NCI-H2081 treated with DMSO at 0.1 percent for 48 hours (cell line): ENCODE measurements at places on chromosomes 1 and 21.

DNA sequence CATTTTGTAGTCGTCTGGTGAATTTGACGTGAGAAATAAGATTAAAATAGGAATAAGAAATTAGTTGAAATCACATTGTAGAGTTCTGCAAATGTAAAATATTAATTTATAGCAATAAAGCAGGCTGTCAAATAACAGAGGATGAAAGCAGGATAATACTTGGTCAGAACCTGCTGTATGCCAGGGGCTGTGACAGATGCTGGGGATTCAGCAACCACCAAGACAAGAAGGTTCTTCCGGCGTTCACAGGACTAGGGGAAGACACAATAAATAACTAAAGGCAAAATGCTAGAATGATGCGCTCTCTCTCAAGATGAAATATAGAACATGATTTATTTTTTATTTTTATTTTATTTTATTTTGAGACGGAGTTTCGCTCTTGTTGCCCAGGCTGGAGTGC, 6.8 kb upstream of the PARK7 start:
- DNase-seq, result no peak

DNA sequence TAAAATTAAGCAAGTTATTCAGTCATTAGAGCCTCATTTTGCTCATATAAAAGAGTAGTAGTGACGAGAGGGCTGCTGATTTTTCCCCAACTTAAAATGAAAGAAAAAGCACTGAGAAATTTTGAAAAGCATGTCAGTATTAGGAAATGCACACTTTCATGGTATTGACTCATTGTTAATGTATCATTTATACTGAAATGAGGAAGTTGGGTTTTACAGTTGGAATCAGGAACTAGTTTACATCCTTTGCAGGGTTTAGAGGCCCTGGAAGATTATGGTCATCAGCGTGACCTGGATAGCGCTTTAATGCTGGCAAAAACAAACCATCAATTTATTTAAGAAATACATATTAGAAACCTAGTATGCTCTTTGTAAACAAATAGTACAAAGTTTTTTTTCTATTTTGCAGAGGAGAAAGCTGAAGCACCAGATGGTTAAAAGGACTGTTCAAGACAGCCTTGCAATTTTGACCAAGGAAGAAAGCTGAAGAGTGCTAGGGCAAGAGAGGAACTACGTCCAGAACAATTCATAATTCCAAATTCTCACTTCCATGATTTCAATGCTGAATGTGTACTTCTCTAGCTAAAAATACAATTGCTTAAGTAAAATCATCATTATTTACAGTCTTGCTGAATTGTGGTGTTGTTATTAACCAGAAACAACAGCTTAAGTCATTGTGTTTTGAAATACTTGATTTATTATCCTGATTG, 94.8 kb upstream of the SGIP1 start:
- DNase-seq, result no peak

DNA sequence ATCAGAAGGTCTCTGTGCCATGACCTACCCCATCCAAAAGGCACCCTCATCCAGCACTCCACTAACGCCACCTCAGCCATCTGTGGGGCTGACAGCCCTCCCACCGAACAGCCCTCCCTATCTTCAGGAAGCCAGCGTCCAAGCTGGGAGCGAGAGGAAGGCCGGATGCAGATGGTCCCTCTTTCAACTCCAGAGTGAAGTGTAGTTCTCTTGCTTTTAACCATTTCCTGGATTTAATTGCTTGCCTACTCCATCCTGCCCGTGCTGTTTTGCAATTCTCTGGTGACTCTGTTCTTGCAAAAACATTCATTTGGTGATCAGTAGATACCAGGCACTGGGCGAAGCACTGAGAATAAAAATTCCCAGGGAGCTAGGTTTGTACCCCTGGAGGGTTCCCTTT, 8.2 kb upstream of the DYRK1A start:
- no peak for DNase-seq

DNA sequence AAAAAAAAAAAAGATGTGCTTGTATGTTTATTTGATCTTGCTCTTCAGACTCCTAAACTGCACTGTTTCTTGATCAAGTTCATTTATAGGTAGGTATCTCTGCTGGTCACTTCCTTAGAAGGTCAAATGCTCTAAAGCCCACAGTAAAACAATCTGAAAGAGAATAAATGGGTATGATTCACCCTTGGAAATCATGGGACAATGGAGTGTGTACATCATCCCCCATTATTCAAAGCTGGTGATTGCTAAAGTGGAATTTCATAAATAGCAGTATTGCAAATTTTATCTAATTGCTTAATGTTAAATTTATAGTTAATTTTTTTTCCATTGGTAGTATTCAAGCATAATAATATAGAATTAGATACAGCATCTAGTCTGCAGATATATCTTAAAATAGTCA, 53.4 kb downstream of the MIER1 start:
- DNase-seq, result no peak

DNA sequence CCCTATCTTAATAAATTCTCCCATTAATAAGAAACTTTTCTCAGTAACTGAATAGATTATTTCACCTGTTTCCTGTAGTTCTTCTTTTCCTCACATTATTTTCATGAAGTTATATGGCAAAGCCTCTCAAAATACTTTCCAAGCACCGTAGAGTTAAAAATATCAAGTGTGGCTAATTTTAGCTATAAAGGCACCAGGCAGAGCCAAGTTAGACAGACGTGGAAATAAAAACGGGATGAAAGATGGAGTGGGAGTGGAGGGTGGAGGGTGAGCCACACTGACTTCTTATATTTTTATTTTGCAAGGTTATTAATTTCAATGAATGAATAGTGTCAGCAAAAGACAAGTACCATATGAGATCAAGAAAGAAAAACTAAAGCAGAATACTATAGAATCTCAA, 71.7 kb downstream of the ENAH start:
- no peak for DNase-seq
